ENCODE measurements at places on chromosomes 3 and 15.

DNA sequence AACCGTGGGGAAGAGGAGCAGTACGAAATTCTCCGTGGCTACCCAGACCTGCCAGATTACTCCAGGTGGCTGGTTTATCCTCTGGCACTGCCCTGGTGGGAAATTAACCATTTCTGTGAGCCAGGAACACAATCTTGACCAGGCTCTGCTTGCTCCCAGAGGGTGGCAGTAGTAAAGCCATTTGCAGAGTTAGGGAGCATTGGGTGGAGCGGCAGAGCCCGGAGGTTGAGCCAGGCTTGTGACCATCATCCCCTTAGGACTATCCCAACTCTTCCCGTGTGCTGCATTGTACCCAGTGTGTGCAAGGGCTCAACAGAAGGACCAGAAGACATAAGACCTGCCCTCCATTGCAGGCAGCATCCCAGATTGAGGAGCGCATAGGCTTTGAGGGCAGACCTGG lies 5.3 kb downstream of the KNG1 start:
- peak; percentile 7 for DNase-seq

GRCh38 chr3:38268522-38268921 lies 2.9 kb downstream of the SLC22A13 start:
- DNase-seq = peak; percentile 54

DNA sequence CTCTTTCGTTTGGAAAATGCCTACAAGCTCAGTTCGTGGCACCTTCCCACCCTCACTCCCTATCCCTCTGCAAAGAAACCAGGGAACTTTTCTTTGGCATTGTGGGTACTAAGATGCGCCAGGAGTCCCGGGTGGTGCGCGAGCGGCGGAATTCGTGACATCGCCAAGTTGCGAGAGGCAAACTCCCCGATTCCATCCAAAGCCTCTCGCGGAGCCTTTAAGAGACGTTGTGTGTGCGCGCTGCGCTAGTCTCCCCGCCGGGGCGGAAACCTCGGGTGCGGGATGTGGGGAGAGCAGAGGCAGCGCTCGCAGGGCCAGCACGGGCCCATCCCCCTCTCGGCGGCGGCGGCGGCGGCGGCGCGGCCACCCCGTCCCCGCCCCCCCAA lies 443 bp upstream of the NR2F2 start:
- peak; percentile 18 for DNase-seq

GRCh38 chr15:98858610-98859023 lies 149.0 kb downstream of the PGPEP1L start:
- DNase-seq = peak; percentile 64

DNA sequence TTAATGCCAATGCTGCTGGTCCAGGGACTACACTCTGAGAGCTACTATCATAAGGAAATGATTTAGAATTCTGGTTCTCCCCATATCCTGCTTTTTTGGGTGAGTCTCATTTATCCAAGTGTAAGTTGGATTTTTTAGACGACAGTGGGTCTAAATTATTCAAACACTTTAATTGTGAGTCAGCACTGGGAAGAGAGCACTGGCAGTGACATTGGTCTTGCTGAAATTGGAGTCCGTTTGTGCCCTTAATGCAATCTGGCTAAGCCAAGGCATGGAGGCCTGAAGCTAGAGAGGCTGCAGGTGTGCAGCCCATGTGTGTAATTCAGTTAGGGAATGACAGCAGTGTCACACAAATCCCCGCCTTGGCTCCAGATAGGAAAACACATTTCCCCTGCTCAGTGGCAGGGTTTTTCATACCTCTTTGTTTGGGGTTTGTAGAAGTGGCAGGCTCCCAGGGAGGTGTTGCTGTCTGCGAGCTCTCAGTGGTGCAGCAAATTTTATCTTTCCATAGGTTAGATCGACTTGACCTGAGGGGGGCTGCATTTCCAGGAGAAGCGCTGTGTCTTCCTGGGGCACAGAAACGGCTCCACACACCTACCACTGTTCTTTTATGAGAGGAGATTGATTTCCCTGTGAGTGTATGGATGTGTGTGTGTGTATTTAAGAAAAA lies 197.7 kb downstream of the CD47 start:
- no peak for DNase-seq
